Fibroblast of the conjunctiva (primary cell): ENCODE measurements at places on chromosomes 11 and 22.

DNA sequence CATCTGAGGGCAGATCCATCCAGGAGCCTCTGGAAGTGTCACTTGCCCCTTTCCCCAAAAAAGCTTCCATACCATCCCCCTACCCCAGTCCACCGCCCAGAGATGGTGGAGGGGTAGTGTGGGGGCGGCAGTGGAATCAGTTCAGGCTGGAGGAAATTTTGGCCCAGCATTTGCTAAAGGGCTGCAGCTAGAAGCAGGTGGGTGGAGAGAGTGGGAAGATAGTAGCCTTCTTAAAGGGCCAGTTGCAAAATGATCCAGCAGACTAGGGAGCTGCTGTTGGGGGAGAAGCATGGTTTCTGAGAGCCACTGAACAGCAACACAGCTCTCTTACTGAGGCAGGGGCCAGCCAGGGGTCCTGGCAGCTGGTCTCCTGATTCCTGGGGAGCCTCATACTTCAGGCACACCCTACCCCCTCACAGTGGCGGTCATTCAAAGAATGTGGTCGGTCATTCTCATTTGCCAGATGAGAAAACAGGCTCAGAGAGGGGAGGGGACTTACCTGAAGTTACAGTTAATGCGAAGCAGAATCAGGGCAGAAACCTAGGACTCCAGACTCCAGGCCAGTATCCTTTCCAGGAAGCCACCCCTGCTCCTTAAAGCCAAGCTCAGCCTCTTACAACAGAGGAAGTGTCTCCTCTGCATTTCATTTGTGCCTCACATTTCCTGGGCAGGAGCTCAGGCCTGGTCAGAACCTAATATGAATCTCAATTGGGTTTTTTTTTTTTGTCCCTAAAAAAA lies 5.4 kb downstream of the SEC14L2 start:
- DNase-seq, result no peak

DNA sequence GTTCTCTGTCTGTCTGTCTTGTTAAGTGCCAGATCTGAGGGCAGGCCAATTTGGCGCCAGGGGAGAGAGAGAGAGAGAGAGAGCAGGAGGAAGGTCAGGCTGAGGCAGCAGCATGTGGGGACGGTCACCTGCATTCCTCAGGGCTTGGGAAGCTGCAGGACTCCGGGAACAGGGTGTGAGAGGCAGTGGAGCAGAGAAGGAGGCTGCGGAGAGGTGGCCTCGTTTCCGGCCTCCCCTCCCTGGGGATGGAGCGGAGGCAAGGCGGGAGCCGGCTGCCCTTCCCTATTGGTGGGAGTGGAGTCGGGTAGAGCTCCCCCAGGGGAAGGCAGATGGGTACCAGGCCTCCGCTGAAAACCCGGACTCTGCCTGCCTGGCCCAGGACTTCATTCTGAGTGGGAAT lies 9.7 kb downstream of the CLMP start:
- no peak for DNase-seq

- no peak for DNase-seq
Observed at GRCh38 chr22:44823806-44824205, 71.4 kb downstream of the ARHGAP8 start.

GRCh38 chr11:11035331-11035730 lies 177.5 kb upstream of the ZBED5 start:
- no peak for DNase-seq

- DNase-seq, result peak; percentile 9
Observed at GRCh38 chr22:18104566-18104965, 6.0 kb upstream of the TUBA8 start.

- DNase-seq, result no peak
Observed at GRCh38 chr11:6799402-6799801, at the start of gene OR6A2. Gene OR6A2, minus strand, starts transcription at chr11:6799689. Its CDS starts 3,981 bp downstream, at chr11:6795708.

DNA sequence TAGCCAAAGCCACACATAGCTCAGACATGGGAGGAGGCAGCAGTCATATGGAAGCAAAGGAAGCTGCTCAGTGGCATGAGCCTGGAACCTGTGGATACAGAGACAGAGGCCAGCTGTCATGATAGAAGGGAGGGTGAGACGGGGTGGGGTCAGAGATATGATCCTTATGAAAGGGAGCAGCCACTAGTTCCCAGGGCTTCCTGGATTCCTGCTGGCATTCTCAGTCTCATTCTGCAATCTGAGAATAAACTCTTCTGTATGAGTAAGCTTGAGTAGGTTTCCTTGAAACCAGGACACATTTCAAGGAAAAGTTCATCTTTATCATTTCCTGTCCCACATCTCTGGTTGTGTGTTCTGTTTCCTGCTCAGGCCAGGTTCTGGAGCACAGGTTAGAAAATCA lies 220.2 kb upstream of the SNX19 start:
- no peak for DNase-seq

GRCh38 chr11:106996691-106997090 lies 21.6 kb downstream of the GUCY1A2 start:
- no peak for DNase-seq

DNA sequence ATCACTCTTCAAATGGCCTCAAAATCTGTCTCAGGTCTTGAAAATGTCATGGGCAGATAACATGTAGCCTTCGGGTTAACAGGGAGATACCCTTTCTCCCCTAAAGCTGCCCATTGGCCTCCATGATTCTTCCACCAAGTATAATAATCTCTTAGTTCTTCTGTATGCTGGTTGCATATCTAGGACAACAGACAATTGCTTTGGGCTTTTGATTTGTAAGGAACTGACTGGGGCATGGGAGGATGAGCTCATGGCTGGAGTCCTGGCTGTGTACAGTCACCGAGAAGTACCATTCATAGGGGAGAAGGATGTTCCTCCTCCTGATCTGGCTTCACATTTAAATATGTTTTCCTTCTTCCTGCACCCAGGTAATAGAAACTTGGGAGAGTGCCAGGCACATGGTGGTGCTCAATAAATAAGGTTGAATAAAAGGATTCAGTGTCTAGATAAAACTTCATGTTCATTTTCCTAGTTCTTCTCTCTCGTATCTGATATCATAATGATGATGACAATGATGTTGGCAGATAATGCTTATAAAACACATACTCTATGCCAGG lies 2.8 kb upstream of the AMPD3 start:
- no peak for DNase-seq

- DNase-seq, result peak; percentile 28
Observed at GRCh38 chr11:45371251-45372115, 85.3 kb upstream of the SYT13 start.

DNA sequence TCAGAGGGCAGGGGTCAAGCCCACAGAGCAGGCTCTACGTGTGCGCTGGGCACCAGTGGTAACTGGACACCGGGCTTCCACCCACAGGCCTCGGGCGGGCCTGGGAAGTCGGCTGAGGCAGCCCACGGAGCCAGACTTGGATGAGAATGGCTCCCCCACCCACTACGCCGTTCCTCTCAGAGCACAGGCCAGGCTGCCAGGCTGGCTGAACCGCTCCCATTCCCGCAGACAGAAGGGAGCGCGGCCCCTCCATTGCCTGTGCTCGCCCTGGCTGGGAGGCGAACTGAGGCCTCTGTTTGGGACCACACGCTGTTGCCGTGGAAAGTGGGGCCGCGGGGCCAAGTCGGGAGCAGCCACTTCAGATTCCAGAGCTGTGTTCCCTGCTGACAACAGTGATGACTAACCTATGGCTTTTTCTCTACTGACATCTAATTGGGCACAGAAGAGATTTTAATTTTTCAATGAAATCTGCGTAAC lies 63.9 kb downstream of the MYH9 start:
- DNase-seq, result no peak

DNA sequence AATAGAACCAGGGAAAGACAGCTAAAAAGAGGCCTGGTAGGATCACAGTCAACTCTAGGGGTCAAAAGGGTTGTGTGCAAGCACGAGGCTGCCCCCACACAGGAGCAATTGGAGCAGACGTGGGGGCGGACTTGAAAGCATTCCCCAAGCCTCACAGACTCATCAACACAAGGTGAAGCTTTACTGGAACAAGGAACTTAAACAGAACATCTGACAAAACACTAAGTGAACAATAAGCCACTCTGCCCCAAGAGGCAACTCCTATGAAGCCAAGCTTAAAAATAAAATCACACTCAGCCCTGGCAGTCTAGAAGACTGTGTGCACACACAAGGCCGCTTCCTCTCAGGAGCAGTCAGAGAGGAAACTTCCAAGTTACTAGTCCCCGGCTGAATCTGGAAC lies 32.2 kb upstream of the TEAD1 start:
- DNase-seq, result peak; percentile 8

DNA sequence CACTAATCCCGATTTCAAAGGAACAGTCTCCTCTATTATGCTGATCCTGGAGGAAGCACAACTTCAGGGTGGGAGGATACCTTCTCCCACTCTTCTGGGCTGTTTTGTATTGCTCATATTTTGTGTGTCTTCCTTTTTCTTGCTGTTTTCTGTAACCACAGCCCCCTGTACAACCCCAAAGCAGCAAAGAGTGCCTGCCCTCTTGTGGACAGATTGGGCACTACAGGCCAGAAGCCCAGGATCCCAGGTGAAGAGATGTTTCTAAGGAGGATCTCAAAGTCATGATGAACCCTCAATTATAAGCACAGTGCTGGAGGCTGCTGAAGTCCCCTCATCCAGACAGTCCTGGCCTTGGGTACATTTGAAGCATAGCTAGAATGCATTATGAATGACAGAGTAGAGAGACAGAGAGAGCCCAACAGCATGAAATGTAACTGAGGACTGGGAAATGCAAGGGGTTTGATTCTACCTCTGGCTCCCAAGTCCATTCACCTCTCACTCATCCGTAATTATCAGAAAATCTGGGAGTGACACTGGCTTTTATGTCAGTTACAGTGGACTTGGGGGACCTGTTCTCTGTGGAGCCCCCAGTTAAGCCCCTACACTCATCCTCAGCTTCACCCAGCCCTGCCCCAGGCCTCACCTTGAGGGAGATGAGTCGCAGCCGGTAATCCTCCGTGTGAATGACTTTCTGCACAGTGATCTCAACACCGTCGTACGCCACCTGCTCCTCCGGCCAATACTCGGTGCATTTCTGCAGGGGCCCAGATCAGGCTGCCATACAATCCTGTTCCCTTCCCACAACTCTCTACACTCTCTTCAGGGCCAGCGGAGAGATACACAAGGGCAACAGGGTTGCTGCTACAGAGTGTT lies 6.2 kb upstream of the IGSF22 start:
- DNase-seq, result no peak

DNA sequence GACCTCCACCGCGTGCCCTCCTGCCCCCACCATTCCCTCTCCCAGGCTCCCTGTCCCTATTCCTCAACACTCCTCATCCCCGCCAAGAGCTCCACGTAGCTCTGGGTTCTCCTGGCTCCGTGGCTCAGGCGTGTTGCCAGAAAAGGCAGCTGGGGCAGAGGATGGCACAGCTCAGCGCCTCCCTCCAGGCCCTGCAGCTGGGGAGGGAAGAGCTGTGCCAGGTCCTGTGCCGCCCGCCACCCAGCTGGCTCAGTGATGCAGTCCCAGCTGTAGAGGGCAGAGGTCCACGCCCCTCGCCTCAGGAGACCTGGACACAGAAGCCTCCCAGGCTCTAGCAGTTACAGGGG lies 4.2 kb downstream of the ARHGAP1 start:
- no peak for DNase-seq

DNA sequence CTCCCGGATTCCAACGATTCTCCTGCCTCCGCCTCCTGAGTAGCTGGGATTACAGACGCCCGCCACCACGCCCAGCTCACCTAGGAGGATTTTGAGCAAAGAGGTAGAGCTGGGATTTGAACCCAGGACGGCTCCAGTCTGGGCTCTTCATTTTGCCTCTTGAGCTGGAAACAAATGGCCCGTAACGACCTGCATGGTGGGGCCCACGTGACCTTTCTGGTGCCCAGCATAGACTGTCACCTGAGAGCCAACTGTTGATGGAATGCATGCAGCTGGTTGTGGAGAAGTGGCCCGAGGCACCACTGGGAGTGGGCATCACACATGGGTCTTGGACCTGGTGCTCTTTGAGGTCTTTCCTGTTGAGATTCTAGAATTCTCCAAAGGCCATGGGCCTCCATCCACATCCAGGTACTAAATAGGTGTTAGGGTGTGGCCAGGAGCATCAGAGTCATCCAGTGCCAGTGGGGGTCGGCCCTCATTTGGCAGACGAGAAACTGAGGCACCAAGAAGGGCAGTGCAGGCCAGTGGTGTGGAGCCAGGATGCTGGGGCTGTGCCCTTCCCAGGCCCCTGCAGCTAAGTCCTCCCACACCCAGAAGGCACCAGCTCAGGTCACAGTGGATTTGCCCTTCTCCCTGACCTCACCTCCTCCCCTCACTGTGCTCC lies 3.9 kb downstream of the ATF4 start:
- DNase-seq, result no peak

GRCh38 chr11:127338380-127339259 lies 338.1 kb upstream of the KIRREL3 start:
- no peak for DNase-seq

DNA sequence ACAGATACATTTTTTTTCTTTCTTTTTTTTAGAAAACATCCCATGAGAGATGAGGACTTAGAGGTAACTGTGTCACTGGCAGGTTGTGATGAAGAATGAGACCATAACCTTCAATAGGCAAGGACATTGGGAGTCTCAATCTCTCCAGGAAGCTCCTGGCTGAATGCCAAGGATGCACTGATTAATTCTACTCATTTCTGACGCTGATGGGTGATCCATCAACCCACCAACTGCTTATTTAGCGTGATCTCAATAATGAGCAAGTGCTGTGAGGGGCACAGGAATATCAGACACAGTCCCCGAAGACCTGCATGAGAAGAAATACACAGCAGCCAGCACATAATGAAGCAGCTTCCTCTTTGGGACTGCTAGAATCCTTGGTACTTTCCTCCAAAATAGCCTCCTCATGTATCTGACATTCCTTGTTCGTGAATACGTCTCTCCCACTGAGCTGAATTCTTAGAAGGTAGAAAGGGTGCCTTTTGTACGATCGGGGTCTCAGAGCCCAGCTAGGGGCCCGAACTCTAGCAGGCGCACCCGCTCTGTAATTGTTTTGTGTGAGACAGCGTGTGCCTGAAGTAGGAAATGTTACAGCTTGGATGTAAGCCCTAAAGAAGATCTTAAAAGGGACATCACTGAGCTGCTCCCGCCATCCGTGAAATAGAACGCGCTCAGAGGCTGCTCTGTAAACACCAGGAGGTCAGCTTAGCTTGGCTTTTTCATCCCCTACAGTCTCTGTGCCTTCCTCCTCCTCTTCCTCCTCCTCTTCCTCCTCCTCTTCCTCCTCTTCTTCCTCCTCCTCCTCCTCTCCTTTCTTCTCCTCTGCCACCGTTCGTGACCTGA lies 7.2 kb downstream of the CLMP start:
- no peak for DNase-seq

GRCh38 chr11:134478611-134479010 lies 66.6 kb upstream of the B3GAT1 start:
- no peak for DNase-seq

DNA sequence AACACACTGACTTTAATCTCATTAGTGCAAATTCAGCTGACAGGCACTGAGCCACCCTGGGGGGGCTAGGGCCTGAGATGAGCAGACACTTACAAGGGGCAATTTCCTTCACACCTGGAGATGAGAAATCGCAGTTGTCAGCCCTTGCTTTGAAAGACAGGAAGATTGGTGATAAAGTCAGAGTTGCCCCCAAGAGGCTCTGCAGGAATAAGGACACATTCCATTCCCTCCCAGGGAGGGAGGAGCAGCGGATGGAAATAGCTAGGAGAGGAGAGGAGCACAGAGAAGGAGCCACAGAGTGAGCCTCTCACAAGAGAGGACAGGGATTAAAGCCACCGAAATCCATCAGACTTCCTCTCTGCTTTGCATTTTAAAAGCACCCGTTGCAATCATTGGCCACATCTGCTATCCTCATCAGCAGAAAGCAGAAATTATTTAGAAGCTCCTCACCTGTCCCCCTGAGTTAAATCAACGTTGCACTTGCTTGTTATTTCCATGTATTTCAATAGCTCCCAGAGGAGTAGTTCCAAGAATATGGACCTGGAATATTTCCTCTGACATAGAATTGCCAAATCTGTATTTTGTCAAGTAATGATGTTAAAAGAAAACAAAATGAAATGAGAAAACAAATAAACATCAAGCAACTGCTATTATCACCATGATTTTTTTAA lies 213.7 kb downstream of the BARX2 start:
- no peak for DNase-seq

GRCh38 chr22:44668190-44668885 lies 33.7 kb upstream of the PRR5 start:
- DNase-seq, result no peak
